ENCODE measurements at places on chromosomes 16 and 17.
A peak's percentile ranks its signal among the peaks of the same experiment; 100 is the strongest.

GRCh38 chr17:3972281-3972731 lies 8.1 kb upstream of the ATP2A3 start:
- no peak for DNase-seq

- DNase-seq = no peak
These were observed at the start of gene SLC4A1 for GRCh38 chr17:44267818-44268490. TSS of gene SLC4A1 (minus strand) at chr17:44268135. CDS start at chr17:44262866, 5,269 bp downstream.

DNA sequence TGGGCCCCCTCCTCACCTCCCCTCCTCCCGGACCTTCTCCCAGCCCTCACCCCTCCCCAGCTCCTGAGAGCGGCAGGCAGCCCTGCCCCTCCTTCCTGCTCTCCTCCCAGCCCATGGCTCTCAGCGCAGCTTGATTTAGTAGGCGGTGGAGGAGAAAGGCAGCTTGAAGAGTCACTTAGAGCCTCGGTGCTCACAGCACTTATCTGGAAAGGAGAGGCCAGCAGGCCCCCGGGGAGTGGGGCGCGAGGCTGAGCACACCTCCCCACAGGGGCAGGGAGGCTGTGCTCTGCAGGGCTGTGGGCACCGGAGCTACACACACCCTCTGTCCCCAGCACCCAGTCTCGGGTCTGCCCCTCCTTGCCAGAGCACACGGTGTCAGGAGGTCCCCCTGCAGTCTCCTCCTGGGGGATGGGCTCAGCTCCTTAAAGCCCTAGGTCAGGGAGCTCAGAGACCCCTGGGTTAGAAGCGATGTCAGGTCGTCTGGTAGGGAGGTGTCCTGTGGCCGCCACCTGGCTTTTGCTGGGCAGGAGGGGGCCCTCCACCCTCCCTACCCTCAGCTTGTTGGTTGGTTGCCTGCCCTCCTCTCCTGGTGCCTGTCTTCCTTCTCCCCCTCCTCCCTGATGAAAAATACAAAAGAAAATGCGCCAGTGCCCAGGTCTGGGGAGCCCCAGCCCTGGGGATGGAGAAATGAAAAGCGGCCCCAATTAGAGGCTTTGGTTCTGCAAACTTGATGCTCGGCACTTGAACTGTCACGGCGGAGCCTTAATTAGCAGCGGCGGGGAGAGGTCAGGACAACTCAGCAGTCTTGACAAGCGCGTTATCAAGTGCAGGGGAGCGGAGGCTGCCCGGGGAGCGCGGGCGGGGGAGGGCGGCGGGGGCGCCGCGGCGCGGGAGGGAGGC lies 151.1 kb upstream of the GSE1 start:
- DNase-seq = no peak

DNA sequence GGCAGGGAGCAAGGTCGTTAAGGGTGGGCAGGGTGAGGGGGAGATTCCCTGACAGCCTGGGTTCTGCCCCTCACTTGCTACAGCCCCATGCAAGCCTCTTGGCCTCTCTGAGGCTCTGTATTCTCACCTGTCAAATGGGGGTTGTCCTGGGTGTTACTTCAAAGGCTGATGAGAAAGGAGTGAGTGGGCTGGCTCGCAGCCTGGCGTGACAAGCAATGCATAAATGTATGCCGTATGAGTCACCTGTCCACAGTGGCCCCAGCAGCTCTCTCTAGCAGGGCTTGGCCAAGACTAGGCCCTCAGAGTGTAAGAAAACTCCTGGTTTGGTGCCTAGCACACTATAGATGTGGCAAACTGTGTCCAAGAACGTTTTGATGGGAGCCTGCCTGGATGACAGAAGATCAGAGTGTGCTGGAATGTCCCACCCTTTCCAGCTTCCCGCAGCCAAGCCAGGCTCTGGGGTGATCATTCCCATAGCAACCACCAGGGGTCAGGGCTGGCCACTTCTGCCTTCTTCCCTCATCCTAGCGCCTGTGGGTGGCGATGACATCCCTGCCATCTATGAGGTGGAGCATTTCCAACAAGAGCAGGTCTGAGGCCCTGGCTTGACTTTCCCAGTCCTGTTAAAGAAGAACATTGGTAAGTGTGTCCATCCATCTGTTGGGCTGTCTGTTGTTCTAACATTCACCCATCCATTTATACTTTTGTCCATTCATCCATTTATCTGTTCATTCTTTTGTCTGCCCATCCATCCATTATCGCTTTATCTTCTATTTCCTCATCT lies 37.2 kb upstream of the ADGRG1 start:
- peak; percentile 46 for DNase-seq

Data from stimulated activated CD4-positive, alpha-beta T cell treated with anti-CD3 and anti-CD28 coated beads, Interleukin-1b, Interleukin-23, amount 100 ng/mL, for 24 hours (primary cell).